ENCODE measurements at places on chromosomes 11 and 22.

DNA sequence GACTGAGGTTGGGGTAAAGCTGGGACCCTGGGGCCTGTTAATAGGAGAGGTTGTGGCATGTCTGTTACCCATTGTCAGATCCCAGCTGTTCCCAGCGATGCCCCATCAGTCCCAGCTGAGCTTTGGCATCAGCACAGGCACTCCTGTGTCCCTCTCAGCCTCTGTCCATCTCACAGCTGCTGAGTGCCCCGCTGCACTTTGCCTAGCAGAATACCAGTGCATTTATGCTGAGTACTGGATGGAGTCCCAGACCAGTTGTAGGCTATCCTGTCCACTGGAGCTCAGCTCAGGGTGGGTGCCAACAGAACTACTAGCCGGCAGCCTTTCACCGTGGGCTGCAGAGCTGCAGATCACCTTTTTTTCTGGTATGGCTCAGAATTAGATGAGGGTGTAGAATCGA, 9.9 kb downstream of the FXYD6 start:
- no peak overlapping the region for H3K4me3 ChIP-seq
- peaks cover 10% of the 10 kb centered on the region for H3K4me1 ChIP-seq
- H3K27me3 ChIP-seq, result no peaks in the 10 kb centered on the region
- H3K36me3 ChIP-seq, result no peaks in the 10 kb centered on the region
- no peak for DNase-seq
- no peak overlapping the region for H3K27ac ChIP-seq

GRCh38 chr11:102572554-102573220, 42.1 kb upstream of the MMP7 start:
- peaks cover 4% of the 10 kb centered on the region for H3K27me3 ChIP-seq
- H3K4me1 ChIP-seq, result no peaks in the 10 kb centered on the region
- H3K36me3 ChIP-seq, result no peaks in the 10 kb centered on the region
- no peak overlapping the region for H3K27ac ChIP-seq
- H3K4me3 ChIP-seq, result no peak overlapping the region

DNA sequence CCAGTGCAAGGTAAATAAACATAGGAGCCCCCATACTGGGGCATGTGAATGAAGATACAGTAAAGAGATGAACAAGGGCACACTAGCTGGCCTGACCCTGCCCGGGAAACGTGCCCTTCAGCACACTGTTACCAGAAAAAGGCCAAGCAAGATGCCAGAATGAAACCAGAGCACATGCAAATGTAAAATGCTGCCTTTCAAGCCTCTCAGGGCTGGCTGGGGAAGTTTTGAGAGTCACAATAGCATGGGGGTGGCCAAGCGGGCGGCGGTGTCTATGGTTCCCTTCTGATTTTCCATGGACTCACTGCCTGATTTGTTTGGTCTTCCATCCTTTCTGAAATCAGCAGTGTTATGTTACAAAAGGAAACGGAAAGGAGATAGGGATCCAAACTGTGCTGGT, 18.9 kb upstream of the SUSD2 start:
- no peak overlapping the region for H3K4me3 ChIP-seq
- no peaks in the 10 kb centered on the region for H3K27me3 ChIP-seq
- no peak overlapping the region for H3K27ac ChIP-seq
- DNase-seq, result no peak

- H3K36me3 ChIP-seq, result no peaks in the 10 kb centered on the region
- H3K4me3 ChIP-seq, result no peak overlapping the region
- no peak overlapping the region for H3K27ac ChIP-seq
- H3K27me3 ChIP-seq, result no peaks in the 10 kb centered on the region
- no peak for DNase-seq
These were observed 21.7 kb downstream of the WNT11 start for GRCh38 chr11:76184551-76184993.

- no peaks in the 10 kb centered on the region for H3K4me1 ChIP-seq
- no peak for DNase-seq
- H3K27me3 ChIP-seq, result no peaks in the 10 kb centered on the region
- H3K27ac ChIP-seq, result no peak overlapping the region
These were observed 14.1 kb downstream of the SERPIND1 start for GRCh38 chr22:20787746-20788626.
